ENCODE measurements at places on chromosomes 2 and 18. TPM values are rescaled to one million over a fixed set of nuclear protein-coding genes. Genes with fewer than 3 reads are reported as not detected.

DNA sequence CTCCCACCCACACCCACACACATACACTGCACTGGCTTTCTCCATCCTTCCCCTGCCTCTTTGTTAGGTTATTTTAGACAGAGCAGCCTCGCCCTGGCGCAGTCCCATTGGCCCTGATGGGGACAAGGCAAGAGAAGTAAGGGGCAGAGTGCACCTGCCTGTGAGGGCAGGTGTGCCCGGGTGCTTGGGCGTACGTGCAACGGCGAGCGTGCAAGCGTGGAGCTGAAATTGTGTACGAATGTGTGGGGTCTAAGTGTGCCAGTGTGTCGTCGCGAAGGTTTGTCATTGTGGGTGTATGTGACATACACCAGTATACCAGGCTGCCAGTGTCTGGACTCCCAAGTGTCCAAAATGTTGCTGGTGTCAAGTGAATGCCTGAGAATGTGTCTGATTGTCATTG is 544 bp downstream of the LRATD1 start:
- peak; percentile 26 for DNase-seq

GRCh38 chr2:119939915-119940314 is 73.0 kb upstream of the EPB41L5 start:
- DNase-seq = no peak

DNA sequence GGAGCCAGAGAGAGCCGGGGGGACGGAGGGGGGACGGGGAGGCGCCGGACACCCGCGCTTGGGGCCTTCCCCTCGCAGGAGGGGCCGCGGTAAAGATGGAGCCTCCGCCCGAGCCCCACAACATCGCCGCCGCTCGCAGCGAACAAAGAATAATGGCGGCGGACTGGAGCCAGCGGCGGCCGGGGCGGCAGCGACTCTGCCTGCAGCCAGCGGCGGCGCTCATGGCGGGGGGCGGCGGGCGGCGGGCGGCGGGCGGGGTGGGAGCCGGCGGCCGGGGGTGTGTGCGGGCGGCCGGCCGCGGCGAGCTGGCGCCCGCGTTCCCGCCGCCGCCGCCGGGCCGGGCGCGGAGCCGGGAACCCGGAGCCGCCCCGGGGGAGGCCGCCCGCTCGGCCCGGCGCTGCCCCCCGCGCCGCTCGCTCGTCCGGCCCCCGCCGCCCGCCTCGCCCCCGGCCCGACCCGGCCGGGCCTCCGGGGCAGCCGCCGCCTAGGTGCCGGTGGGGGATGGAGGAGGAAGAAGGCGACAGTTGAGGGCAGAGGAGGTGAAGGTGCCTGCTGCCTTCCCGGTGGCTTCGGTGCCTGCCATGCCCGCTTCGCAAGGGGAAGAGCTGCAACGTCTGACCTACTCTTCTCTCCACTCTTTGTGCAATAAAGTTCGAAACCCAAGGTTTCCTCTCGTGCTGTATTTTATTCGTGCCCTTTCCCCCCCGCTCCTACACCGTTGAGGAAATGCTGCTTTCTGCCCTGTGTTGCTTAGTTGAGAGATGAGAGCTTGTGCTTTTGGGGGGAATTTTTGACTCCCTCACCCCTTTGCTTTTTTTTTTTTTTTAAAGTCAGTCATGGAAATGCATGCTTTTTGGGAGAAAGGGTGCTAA is 634 bp downstream of the CREB1 start:
- peak; percentile 55 for DNase-seq

GRCh38 chr2:185628985-185629384 is 109.6 kb upstream of the FSIP2 start:
- no peak for DNase-seq

- DNase-seq = no peak
Measured at GRCh38 chr2:62450716-62451191, 55.2 kb downstream of the TMEM17 start.

GRCh38 chr2:69680001-69680675 is 36.6 kb upstream of the AAK1 start:
- DNase-seq = no peak

AP1S3 gene
- total RNA-seq = 0.40 TPM

PTPRN gene
- total RNA-seq = not detected

LYG2 gene
- total RNA-seq = not detected

CD8B2 gene
- total RNA-seq = 0.21 TPM

CCDC74A gene
- total RNA-seq = 1.9 TPM

PLCL1 gene
- total RNA-seq = 98.8 TPM
